Lung (tissue), 17 donors: ENCODE measurements at places on chromosomes 12 and 14. TPM values are rescaled to one million over a fixed set of nuclear protein-coding genes. Genes with fewer than 3 reads are reported as not detected.

DNA sequence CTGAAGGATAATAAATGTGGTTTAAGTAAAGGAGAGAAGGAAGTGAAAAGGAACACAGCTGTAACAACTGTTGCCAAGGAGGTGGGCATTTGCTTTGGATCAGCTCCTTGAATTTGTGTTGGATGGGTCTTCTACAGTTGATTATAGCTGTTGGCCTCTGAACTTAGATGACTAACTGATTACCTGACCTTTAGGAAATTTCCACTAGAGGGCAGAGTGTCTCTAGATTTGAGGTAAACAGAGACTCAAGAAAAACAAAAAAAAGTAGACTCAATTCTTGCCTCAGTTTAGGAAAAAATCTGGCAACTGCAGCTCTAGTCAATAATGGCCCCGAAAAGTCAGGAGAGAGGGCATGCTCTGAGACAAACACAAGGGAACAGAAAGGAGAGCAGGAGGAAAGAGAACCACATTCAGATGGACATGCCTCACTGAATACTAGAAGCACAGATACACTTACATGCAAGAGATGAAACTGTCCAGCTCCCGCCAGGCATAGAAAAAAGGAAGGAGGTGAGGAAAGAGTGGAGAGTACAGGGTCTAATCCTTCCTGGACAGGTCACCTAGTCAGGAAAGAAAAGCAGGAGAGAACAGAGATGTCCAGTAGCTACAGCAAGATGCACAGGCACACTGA is 20.6 kb downstream of the COX14 start:
- DNase-seq = no peak
- no peak overlapping the region for H3K27ac ChIP-seq
- H3K4me3 ChIP-seq = no peak overlapping the region

GRCh38 chr14:20486684-20487395 is 17.6 kb downstream of the PNP start:
- H3K27me3 ChIP-seq = no peaks in the 10 kb centered on the region
- no peaks in the 10 kb centered on the region for H3K36me3 ChIP-seq
- H3K4me3 ChIP-seq = no peak overlapping the region
- DNase-seq = no peak

DNA sequence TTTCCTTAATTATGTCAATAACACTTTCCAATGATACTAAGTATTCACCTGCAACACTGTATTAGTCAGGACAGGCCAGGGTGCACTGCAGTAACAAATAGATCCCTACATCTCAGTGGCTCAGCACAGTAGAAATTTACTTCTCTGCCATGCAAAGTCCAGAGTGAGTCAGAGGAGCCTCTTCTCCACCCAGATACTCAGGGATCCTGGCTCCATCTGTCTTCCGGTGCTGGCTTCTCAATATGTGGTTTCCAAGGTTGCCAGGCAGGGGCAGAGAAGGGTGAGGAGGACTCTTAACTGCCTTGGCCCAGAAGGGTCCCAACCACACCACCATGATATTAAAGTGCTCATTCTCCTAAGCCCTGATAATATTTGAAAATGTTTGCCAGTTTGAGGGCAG is 47.8 kb downstream of the ADGRD1 start:
- no peaks in the 10 kb centered on the region for H3K36me3 ChIP-seq
- H3K4me1 ChIP-seq = peaks cover 2% of the 10 kb centered on the region
- no peaks in the 10 kb centered on the region for H3K27me3 ChIP-seq
- DNase-seq = peak; percentile 35
- no peak overlapping the region for H3K4me3 ChIP-seq

GRCh38 chr12:64900540-64900939 is 76.1 kb downstream of the TBC1D30 start:
- no peak for DNase-seq
- no peak overlapping the region for H3K4me3 ChIP-seq
- H3K36me3 ChIP-seq = no peaks in the 10 kb centered on the region
- no peaks in the 10 kb centered on the region for H3K4me1 ChIP-seq

DNA sequence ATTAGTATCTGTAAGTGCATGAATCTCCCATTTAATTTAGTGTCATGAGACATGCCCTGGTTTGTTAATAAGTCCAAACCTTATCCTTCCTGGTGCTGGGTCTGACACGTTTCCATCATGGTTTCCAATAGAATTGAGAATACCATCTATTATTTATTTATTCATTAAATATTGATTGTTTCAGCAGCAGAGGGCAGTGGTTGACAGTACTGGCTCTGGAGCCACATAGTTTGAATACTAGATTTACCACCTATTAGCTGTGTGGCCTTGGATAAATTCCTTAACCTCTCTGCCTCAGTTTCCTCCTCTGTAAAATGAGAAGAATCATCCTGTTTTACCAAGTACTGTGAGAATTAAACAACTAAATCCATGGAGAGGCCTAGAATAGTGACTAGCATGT is 941 bp upstream of the STAB2 start:
- H3K4me3 ChIP-seq = no peak overlapping the region
- no peak overlapping the region for H3K27ac ChIP-seq
- H3K36me3 ChIP-seq = no peaks in the 10 kb centered on the region
- H3K4me1 ChIP-seq = no peaks in the 10 kb centered on the region
- no peak for DNase-seq

GRCh38 chr14:23866269-23866668 is 87.3 kb upstream of the DHRS4 start:
- no peak overlapping the region for H3K27ac ChIP-seq
- H3K36me3 ChIP-seq = no peaks in the 10 kb centered on the region
- no peaks in the 10 kb centered on the region for H3K4me1 ChIP-seq

LGMN gene
- 151 TPM for total RNA-seq

INSM2 gene
- total RNA-seq = 0.12 TPM

MYO1A gene
- total RNA-seq = 0.09 TPM

SLC4A8 gene
- 12.2 TPM for total RNA-seq

RIPK3 gene
- total RNA-seq = 26.0 TPM

FGD6 gene
- total RNA-seq = 26.4 TPM

DBX2 gene
- total RNA-seq = not detected
